ENCODE measurements at places on chromosomes 3 and 15. TPM values are rescaled to one million over a fixed set of nuclear protein-coding genes. Genes with fewer than 3 reads are reported as not detected.

Gene RARB
- total RNA-seq, result 11.7 TPM

Gene PCOLCE2
- total RNA-seq, result 122 TPM

Gene ISL2
- 6.7 TPM for total RNA-seq

Gene MYO9A
- total RNA-seq, result 53.4 TPM

Gene GOLGA8O
- total RNA-seq, result 2.9 TPM

Gene TOPAZ1
- total RNA-seq, result not detected

Gene ANKDD1A
- total RNA-seq, result 14.8 TPM

Gene C15orf61
- 1.7 TPM for total RNA-seq

Gene THPO
- total RNA-seq, result 0.16 TPM

Gene GALNT15
- total RNA-seq, result 16.0 TPM

Gene ACAN
- total RNA-seq, result 0.09 TPM

Gene ATP10A
- 2.5 TPM for total RNA-seq

Gene PRSS50
- not detected for total RNA-seq

Gene TGM5
- total RNA-seq, result not detected

Gene CCR3
- total RNA-seq, result 0.09 TPM

Gene STXBP5L
- total RNA-seq, result not detected

Gene PLOD2
- 65.9 TPM for total RNA-seq
